SK-N-DZ (cell line): ENCODE measurements at places on chromosomes 1 and 21.

- no peak for DNase-seq
Measured at GRCh38 chr1:103529746-103530145, 4.2 kb downstream of the RNPC3 start.

- no peak for DNase-seq
Measured at GRCh38 chr1:163824490-163824889, 502.7 kb downstream of the NUF2 start.

GRCh38 chr1:42359466-42359865 lies 21.1 kb upstream of the RIMKLA start:
- no peak for DNase-seq

DNA sequence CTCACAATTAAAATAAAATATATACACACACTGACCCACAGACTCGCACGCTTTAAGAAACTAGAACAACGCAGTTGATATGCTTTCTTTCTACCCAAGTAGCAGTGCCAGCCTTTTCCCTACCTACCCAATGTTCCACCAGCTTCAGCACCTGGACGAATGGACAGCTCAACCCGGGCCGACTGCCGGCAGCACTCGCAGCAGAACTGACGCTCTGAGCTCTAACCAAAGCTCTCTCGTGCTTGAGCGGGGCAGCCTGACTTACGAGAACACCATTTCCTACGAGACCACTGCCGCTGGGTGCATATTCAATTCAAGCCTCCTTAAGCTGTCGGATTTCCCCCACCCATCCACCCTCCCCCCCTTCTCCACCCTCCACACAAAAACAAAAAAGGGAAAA lies 127.4 kb upstream of the DPYD start:
- peak; percentile 74 for DNase-seq

DNA sequence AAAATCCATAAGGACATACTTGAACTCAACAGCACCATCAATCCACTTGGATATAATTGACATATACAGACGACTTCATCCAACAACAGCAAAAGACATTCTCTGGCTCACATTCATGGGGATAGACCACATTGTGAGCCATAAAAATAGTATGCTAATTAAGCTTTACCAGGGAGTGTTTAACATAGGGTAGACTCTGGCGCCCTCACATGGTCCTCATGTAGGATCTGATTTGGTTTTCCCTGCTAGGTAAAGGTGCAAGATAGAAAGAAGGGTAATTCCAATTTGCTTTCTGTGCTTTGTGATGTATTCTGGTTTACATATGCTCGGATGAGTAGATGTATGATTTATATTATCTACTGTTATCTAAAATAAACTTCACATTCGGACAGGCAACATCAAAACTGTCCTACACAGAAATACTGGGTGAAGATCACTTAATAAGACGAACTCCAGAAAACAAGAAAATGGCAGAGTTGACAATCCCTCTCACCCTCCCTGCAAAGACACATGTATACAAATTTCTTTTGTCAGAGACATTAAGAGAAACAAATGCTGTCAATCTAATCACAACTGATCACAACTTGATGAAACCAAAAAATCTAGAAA lies 27.7 kb downstream of the CR1L start:
- peak; percentile 25 for DNase-seq

- DNase-seq, result no peak
Measured at GRCh38 chr1:153546796-153547559, 1.4 kb upstream of the S100A4 start.

GRCh38 chr1:184626076-184627006 lies 128.3 kb downstream of the EDEM3 start:
- DNase-seq, result no peak

DNA sequence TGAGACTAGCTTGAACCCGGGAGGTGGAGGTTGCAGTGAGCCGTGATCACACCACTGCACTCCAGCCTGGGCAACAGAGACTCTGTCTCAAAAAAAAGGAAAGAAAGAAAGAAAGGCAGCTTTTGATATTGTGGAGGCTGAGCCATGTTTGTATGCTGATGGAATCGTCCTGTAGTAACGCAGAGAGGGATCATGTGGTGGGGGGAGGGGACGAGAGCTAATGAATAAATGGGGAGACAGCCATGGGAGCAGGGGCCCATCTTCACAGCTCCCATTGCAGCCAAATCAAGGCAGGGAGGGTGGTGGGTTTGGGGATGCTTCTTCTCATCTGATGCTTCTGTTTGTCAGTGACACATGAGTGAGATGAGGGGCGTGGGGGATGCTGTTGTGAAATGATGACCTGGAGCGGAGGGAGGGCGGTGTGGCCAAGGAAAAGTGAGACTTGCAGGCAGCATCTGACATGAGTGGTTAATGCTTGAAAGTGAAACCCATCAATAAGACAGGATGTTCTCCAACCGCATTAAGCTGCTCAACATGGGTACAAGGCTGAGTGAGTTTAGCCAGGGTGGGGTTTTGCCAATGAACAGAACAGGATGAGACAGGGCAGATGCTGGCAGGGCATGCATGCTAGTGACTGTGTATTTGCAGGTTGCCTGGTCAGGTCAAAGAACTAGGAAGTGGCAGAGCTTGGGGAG lies 16.7 kb downstream of the SPATA21 start:
- no peak for DNase-seq

GRCh38 chr1:15775706-15776105 lies 17.1 kb downstream of the FBLIM1 start:
- DNase-seq, result no peak

GRCh38 chr21:46598581-46599572 lies 6.0 kb downstream of the S100B start:
- peak; percentile 70 for DNase-seq

GRCh38 chr1:220529521-220530020 lies 1.6 kb downstream of the MARK1 start:
- no peak for DNase-seq

DNA sequence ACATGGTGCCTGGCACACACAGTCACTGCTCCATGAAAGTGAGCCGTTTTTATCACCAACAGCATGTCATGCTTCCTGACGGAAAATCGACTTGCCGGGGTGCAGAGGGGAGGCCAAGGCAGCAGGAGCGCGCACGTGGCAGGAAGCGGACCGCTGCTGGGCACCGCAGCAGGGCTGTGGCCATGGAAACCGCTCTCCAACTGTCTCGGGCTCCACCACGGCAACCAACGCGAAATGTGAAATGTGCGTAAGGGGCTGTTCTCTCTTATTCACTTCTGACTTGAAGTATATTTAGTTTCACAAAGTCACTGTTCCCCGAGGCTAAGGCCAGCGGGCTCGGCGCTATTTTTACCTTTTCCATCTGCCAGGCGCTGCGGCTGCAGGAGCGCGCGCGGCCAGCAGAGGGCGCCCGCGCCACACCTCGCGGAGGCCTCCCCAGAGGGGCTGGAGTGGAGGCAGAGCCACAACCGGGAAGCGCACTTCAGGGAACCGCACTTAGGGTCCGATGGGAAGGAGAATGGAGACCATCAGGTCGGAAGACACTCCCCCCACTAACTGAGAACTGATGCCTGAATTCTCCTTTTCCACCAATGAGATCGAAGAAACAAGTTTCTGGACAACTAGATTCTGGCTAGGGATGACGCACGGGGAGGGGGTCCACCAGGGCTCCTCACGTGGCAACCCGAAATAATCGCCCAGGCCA lies 19.7 kb downstream of the RCC2 start:
- DNase-seq, result peak; percentile 52

GRCh38 chr1:109910963-109911798 lies 532 bp downstream of the CSF1 start:
- no peak for DNase-seq

- DNase-seq, result no peak
Measured at GRCh38 chr1:21262293-21263051, 27.8 kb downstream of the ECE1 start.

GRCh38 chr1:76993036-76993435 lies 125.8 kb downstream of the ST6GALNAC5 start:
- DNase-seq, result no peak

DNA sequence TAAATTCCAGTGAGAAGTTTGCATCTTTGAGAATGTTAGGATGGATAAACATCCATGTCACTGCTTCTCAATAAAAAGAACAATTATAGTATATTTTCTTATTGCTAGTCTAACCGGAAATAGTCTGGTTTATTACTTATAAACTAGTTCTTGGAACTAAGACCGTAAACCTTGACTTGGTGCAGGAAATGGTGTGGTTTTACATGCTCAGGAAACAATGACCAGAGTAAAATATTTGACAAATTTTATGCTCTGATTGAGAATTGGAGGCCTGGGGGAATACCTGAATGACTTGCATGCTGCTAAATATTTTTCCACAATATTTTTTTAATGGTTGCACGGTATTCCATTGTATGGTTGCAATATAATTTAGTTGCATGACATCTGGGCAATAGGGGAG lies 76.3 kb downstream of the XCL2 start:
- DNase-seq, result no peak

DNA sequence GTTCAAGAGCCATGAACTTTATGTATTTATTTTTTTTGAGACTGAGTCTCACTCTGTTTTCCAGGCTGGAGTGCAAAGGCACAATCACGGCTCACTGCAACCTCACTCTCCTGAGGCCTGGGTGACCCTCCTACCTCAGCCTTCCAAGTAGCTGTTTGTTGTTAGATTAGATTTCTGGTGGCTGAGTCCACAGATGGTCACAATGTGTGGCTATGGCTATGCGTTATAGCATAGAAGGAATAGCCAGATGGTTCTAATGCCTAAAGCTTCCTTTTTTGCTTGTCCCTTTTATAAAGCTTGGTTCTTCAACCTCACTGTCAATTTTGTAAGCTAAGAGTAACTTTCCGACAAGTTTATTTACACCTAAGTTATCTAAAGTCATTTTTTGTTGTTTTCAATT lies 62.3 kb upstream of the FMN2 start:
- no peak for DNase-seq

DNA sequence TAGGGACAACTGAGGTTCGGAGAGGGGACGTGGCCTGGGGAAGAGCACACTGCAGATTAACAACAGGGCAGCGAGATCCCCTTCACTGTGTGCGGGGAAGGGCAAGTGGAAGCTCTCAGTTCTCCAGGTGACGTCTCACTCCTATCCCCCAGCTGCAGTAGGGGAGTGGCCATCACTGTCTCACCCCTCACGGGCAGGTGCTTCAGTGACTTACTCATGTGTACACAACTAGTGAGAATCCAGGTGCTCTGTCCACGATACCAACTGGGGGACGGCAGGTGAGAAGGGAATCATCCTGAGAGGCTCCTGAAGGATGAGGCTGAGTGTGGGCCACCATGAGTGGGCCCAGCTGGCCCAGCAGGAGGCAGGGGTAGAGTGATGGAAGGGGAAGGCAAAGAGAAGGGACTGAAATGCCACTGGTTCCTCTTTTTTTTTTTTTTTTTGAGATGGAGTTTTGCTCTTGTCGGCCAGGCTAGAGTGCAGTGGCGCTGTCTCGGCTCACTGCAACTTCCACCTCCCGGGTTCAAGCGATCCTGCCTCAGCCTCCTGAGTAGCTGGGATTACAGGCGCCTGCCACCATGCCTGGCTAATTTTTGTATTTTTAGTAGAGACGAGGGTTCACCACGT lies 25.9 kb downstream of the RHBG start:
- no peak for DNase-seq

- no peak for DNase-seq
Measured at GRCh38 chr1:155717041-155717440, 28.1 kb downstream of the DAP3 start.

DNA sequence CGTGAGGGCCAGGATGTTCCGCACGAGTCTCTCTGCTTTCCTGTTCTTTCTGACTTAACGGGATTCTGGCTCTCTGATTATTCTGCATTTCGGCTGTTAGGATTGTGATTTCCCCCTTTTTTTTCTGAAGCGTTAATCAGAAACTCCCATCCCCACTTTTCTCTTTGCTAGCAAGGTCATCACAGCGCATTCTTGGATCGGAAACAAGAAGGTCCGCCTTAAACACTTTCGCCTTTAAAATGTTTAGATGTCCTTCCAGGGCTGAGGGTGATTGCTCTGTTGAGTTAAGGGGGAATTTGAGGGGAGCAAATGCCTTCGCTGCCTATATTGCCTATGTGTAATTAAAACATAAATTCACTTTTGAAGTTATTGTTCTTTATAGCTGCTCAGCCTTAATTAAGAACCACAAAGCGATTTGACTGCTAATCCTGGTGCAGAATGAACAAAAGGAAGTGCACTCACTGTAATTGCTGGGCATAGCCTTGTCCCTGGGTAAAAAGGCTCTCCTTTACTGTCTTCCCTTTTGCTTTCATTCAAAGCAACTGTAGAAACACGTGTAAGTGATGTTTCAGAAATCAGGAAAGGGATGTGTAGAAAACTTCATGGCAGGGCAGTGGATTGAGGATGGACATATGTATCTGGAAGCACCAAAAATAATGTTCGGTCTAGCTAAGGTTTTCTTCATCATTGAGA lies 1.2 kb downstream of the LAMC1 start:
- no peak for DNase-seq

DNA sequence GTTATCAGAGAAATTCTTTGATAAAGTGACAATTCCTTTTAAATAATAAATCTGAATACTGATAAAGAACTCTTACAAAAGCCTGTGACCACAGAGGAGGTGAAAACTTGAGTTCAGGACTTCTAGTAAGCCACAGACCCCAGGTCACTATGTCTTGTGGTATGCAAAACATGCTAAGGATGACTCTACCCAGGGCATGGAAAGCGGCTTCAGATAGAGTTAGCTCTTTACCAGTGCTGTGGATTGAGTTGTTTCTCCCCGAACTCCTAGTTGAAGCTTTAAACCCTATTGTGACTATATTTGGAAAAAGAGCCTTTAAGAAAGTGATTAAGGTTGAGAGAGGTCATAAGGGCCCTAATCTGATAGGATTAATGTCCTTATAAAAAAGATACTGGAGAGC lies 42.3 kb downstream of the HLX start:
- DNase-seq, result no peak

DNA sequence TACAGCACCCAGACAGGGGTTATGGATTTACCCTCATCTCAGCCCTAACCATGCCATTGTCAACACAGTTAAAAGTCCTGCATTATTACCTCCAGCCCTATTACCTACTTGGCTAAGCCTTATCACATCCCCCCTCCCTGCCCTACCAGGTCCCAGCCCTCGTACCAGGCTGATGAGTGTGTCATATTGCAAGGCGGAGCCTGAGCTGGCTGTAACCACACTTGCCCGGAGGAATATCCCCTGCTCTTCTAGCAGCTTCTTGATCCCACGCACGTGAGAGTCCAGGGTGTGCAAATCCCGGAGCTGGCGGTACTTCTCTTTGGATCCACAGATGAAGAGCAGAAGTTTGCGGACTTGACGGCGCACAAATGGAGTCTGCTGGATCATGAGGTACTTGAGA lies 87.4 kb downstream of the UBR4 start:
- DNase-seq, result no peak

- DNase-seq, result no peak
Measured at GRCh38 chr1:203582568-203582967, 44.1 kb upstream of the ATP2B4 start.

DNA sequence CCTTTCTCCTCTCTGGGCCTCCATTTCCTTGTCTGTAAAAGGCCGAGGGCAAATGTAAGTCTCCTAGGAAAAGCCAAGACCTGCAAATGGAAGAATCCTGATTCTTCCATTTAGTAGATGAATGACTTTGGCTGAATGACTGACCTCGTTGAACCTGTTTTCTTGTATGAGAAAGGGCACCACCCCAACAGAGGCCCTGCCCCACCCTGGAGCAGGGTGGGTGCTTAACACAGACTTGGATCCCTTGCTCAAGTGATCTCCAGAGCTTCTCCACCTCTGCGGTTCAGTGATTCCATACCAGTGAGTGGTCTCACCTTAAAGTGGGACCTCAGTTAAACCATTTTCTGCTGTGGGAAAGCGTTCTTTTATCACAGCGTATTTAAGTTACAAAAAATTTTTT lies 39.0 kb upstream of the GUCA2B start:
- no peak for DNase-seq

GRCh38 chr1:2644591-2645101 lies 11.8 kb upstream of the MMEL1 start:
- DNase-seq, result no peak

GRCh38 chr1:66492424-66492823 lies 41.5 kb upstream of the SGIP1 start:
- DNase-seq, result no peak
